ENCODE measurements at places on chromosomes 4 and X.

DNA sequence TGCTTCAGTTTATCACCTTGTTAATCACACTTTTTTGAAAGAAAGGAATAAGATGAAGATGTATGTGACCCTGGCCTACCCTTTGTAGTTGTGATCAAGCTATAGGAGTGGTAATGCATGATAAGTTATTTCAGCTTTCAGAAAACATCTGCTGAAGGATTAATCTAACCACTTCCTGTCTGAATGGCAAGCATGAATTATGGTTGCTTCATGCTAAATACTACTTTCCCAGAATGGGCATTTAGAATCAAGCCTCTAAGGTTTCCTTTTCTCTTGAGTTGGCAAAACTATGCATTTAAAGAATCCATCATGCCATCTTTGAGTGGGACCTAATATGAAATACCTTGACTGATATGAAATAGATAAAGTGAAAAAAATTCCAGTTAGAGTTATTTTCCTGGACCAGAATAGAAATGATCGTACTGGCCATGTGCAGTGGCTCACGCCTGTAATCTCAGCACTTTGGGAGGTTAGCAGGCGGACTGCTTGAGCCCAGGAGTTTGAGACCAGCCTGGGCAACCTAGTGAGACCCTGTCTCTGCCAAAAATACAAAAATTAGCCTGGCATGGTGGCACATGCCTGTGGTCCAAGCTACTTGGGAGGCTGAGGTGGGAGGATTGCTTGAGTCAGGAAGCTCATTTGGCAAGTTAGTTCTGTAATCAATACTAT lies 59.1 kb downstream of the ANXA3 start:
- DNase-seq = peak; percentile 58

DNA sequence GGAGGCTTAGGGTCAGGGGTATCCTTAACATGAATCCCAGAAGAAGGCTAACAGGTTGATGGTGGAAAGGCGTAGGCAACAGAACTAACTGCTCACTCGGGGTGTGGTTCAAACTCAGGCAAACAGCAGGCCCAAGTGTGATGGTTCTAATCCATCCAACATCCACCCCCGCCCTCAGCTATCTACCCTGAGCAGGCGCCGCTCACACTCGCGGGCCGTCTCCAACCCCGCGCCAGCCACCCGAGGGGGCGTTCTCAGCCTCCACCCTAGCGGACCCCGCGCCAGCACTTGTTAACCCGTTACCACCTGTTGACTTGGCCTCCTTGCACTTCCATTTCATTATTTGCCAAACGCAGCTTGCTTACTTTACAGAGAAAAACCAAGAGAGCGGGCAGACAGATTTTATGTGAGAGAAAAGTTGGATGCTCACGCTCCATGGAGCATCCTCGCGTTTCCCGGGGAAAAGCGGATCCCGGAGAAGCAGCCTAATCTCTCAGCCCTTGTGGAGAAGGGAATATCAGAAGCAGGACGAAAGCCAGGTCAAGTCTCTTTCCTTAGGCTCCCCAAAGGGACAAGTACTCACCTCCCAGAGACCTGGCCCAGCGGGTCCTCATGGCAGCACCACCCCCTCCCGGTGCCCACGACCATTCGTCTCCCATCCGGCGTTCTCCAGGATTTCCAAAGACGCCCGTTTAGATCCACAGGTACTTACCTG lies 773 bp downstream of the SNCA start:
- no peak for DNase-seq

- DNase-seq = no peak
These were observed 7.2 kb downstream of the PPM1K start for GRCh38 chr4:88276952-88277710.

- DNase-seq = no peak
These were observed 15.8 kb upstream of the SYTL4 start for GRCh38 chrX:100747703-100748102.

DNA sequence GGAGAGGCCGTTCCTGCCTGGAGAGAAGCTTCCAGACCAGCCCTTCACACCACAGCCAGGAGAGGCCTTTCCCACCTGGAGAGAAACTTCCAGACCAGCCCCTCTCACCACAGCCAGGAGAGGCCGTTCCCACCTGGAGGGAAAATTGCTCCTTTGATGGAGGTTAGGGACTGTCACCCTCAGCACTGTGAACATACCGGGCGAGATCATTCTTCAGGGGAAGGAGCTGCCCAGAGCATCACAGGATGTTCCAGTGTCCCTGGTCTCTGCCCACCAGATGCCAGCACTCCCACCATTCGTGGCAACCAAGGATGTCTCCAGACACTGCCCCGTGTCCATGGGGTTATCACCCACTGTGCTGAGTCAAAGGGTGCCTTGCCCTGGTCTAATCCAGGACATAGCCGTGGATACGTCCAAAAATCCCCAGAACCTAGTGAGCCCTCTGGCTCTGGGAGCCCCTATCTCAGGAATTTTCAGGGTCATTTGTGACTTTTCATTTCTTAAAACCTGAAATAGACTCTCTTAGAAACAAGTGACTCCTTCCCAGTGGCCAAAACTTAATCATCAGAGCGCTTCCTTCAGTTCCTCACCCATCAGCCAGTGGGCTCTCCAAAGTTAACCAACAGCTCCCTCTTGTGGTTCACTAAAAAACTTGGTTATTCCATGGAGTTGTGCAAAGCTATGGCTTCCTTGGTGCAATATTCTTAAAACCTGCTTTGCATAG lies 80.2 kb downstream of the CRMP1 start:
- peak; percentile 77 for DNase-seq

GRCh38 chrX:69222103-69223090 lies 57.1 kb upstream of the PJA1 start:
- peak; percentile 63 for DNase-seq

- no peak for DNase-seq
These were observed 67.6 kb downstream of the POLA1 start for GRCh38 chrX:24761306-24761705.

DNA sequence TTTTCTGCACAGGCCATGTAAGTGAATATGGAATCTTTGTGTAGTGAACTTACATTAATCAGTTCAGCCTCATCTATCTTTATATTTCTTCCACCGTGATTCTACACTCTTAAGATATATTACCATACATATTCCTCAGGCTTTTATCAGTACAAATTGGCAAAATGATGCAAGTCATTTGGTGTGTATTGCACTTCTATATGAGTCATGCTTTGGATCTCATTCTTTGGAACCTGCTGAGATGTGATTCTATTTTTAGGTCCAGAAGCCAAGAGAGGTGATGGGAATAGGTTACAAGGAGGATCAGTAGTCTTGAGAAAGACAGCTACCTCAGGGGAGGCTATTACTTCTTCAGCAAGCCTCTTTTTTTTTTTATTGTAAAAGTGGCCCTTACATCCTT lies 204.4 kb downstream of the ZNF330 start:
- DNase-seq = peak; percentile 75

DNA sequence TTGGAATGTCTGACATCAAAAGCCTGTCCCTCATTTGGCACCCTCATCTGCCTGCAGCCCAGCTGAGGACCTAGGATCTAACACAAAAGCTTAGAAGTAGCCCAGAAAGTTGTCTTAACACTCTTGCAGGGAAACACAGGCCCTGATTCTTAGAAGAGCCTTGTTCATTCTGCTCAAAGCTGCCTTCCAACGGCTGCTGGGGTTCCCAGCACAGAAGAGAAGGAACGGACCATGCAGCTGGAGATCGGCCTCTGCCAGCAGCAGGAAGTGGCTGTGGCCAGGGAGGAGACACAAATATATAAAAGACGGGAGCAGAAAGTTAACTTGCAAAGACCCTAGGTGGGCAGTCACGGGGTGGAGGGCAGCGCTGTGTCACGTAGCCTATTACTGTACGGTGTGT lies 20.4 kb downstream of the PRPS2 start:
- no peak for DNase-seq

DNA sequence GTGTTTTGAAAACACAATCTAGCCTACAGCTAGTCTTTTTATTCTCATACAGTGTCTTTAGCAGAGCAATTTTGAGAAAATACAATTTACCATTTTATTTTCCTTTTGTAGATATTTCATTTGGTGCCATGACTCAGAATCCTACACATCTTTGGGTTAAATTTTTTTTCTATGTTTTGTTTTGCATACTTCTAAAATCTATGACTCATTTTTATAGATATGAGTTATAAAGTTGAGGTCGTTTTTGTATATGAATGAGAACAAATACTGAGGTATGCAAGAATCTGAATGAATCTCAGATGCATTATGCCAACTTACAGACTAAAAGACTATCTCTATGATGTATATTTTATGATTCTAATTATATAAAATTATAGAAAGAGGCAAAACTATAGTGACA lies 206.5 kb upstream of the ANXA10 start:
- DNase-seq = no peak

GRCh38 chrX:40260146-40260747 lies 162.5 kb upstream of the BCOR start:
- peak; percentile 70 for DNase-seq

DNA sequence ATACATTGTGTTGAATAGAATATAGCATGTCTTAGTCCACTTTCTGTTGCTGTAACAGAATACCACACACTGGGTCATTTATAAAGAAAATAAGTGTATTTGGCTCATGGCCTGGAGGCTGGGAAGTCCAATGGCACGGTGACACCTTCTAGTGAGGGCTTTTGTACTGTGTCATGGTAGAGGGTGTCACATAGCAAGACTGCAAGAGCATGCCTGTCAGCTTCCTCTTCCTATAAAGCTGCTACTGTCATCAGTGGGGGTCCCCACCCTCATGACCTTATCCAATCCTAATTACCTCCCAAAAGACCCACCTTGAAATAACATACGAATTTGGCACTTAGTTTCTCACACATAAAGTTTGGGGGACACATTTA lies 193.2 kb downstream of the PTTG2 start:
- no peak for DNase-seq

- peak; percentile 52 for DNase-seq
These were observed 534.7 kb downstream of the ANKRD50 start for GRCh38 chr4:124177647-124178425.

GRCh38 chr4:105276361-105277104 lies 129.9 kb downstream of the TET2 start:
- no peak for DNase-seq

DNA sequence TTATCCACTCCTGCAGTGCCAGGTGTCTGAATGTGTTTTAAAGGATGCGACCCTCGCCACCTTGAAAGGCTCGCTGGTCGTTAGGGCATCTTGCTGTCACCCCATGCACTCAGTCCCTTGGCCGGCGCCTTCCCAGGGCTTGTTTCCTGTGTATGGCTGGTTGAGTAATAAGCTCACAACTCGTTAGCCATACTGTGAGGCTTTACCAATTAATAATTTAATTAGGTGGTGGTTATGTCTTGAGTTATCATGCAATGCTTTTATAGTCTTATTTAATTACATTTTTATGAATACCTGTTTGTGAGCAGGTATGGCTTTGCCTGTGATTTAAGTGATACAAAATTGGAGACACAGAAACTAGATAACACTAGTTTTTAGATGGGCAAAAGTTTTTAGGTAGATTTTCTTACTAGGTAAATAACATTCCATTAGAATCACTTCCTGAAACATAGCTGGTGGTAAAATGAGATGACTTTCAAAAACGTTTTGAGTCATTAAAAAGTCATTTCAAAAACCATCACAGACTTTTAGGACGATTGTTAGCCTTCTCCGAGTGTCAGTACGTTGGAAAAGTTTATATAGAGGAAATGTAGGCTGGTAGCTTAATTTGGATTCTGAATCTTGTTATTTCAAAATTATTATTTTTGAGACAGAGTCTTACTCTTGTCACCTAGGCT lies 18.2 kb downstream of the PTTG2 start:
- DNase-seq = no peak

DNA sequence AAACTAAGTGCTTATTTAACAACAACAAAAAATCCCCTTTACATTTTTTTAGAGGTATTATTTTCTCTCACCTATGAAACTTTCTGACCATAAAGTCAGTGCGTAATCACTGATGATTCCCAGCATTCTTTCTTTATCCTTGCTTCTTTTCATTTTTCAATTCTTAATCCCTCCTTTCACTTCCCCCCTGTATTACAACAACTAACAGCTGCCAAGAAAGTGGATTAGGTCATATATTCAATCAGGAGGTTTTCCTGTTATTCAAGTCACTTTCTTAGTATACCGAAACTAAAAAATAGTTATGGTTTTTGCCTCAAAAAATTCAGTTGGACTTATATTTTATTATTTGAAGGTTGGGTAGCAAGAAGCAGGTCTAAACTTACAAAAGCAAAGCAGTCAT lies 2.1 kb upstream of the STAP1 start:
- no peak for DNase-seq

DNA sequence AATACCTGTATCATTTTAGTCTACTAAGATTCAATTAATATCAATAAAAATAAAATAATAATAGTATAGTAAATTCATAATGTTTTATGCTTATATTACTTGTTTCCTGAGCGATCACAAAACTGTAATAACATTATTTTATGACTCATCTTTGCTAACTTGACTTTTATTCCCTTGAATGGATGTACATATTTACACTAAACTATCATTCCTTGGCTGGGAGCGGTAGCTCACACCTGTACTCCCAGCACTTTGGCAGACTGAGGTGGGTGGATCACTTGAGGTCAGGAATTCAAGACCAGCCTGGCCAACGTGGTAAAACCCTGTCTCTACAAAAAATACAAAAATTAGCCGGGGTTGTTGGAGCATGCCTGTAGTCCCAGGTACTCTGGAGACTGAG lies 104.0 kb upstream of the SLC34A2 start:
- DNase-seq = no peak

DNA sequence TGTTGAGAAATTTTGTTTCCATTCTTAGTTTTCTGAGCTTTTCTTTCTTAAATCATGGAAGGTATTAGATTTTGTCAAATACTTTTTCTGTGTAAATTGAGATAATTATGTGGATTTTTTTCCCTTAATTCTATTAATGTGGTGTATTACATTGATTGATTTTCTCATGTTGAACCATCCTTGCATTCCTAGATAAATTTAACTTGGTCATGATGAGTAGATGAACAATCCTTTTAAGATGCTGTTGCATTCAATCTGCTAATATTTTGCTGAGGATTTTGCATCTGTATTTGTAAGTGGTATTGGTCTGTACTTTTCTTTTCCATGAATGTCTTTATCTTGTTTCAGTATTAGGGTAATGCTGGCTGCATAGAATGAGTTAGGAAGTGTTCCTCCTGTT lies 20.3 kb upstream of the CTBP1 start:
- DNase-seq = no peak
